NCI-H226 (cell line): ENCODE measurements at places on chromosomes 16 and 17.

DNA sequence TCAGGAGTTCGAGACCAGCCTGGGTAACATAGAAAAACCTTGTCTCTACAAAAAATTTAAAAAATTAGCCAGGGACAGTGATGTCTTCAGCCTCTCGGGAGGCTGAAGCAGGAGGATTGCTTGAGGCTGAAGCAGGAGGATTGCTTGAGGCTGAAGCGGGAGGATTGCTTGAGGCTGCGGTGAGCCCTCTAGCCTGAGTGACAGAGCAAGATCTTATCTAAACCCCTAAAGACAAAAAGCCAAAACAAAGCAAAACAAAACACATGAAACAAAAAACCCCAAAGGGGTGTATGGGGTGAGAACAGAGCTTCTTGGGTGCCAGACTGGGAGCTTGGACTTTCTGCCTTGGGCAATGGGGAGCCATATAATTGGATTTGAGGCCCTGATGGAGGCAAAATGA, 2.6 kb downstream of the SPNS3 start:
- no peak for DNase-seq

GRCh38 chr17:59431601-59432000, 100.1 kb downstream of the YPEL2 start:
- peak; percentile 41 for DNase-seq

- DNase-seq = no peak
These were observed 196.2 kb upstream of the NLRP1 start for GRCh38 chr17:5780476-5780875.

DNA sequence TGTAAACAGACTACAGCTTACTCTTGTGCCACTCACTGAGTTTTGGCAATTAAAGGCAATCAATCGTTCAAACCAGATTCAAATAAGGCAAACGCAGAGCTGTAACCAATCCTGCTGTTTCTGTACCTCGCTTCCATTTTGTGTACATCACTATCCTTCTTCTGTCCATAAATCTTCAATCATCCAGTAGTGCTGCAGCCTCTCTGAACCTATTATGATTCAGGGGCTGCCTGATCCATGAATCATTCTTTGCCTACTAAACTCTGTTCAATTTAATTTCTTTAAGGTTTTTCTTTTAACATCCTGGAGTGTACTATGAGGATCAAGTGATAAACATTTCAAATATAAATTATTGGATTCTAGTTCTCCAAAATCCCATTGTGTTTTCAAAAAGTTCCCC, 93.9 kb downstream of the CEP112 start:
- no peak for DNase-seq

- no peak for DNase-seq
These were observed 10.7 kb downstream of the DLX3 start for GRCh38 chr17:49984283-49984682.

- DNase-seq = no peak
These were observed 31.4 kb upstream of the CHMP6 start for GRCh38 chr17:80960037-80960796.

DNA sequence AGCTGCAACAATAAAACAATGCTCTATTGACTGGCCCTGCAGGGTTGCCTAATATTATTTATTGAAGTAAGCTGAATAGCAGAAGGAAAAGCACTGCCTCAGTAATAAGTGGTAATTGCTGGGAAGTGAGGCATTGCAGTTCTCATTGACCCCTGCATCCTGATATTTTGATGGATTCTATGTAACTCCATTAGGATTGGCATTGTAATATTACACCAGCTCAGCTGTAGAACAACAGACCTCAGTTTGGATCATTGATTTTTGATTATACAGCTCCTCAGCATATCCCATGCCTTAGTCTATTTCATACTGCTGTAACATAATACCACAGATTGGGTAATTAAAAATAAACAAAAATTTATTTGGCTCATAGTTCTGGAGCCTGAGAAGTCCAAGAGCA, 650.6 kb upstream of the SALL1 start:
- no peak for DNase-seq

DNA sequence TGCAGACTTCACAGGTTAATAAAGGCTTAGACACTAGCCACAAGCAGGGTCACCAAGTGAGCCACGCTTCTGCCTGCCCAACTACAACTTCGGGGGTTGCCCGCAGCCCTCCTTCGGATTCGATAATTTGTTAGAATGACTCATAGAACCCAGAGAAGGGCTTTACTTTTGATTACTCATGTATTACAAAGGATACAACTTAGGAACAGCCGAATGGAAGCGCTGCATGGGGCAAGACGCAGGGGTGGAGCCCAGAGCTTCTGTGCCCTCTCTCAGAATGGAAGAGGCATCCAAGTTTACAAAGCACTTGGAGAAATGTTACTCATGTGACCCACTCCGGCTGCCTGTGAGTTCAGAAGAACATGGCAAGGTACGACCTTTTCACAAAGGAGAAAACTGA, 7.5 kb upstream of the CDH5 start:
- no peak for DNase-seq

DNA sequence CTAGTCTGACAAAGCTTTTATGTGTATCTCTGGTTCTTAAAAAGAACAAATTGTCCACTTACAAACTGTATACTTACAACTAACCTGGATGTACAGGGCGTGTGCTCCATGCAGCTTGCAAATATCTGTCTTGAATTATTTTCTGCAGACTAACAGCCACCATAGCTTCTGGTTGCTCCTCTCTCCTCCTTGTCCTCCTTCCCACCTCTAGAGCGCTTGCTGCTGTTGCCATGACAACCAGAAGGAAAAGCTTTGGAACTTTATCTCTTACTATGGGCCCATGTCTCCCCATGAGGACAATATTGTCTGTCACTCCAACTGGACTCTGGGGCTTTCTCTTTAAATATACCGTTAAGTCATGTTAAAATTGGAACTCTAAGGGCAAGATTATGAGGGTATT, 71.5 kb upstream of the DHX40 start:
- no peak for DNase-seq
